ENCODE measurements at places on chromosomes 5 and 9.

- DNase-seq: no peak
Measured at GRCh38 chr9:36867672-36868471, 166.2 kb downstream of the PAX5 start.

DNA sequence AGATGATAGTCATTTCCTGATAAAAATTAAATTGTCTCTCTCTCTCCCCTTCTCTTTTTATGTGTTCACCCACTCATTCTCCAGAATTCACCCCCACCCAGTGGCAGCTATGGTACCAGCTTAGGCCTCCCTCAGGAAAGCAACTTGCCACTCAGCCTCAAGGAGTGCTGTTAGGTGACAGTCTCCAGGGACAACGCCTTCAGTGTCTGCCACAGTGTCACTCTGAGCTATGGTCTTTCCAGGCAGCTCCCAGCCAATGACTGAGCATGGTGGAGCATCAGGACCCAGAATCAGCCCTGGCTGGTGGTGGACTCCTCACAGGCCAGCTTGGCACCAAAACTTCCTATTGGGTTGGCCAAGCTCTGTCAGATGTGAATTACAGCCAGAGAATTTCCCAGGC lies 140.9 kb upstream of the PIK3R1 start:
- no peak for DNase-seq

DNA sequence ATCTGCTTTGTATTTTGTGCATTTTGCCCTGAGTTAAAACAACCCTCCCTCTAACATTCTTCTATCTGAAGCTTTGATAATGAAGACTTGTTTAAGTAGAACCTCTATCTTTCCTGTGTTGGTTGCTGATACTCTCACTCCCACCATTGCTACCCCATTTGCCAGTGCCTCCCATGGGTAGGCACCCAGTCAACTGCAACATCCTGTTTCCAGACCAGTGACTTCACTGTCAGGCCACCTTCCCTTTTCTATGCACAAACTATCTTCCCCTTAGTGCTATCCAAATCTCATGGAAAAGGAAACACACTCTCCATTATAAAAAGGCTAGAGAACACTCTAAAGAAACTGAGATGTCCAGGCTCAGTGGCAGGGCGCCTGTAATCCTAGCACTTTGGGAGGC lies 5.6 kb upstream of the IARS1 start:
- DNase-seq: no peak

- DNase-seq: no peak
Measured at GRCh38 chr9:127539259-127539981, 72.7 kb upstream of the STXBP1 start.

DNA sequence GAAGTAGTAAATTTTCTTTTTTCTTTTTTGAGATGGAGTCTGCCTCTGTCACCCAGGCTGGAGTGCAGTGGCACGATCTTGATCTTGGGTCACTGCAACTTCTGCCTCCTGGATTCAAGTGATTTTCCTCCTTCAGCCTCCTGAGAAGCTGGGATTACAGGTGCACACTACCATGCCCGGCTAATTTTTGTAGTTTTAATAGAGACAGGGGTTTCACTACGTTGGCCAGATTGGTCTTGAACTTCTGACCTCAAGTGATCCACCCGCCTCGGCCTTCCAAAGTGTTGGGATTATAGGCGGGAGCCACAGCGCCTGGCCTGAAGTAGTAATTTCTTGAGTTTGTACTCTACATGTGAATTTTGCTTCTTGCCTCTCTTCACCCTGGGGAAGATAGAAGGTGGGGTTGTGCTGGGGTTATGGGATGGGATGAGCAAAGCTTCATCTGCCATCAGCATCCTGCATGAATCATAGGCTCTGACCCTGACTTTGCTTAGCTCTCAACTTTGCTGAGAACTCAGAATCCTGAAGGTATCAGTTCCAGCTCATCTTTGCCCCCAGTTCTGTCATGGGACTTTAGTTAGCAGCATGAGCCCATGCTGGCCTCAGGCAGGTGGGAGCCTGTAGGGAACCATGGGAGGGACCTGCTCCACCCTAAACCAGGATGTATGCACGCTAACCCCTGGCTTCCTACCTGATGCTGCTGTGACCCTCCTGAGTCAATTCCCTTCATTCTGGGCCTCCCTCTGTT lies 9.3 kb upstream of the CCL21 start:
- no peak for DNase-seq

GRCh38 chr5:179839328-179840256 lies 18.9 kb downstream of the SQSTM1 start:
- DNase-seq: no peak

- no peak for DNase-seq
Measured at GRCh38 chr9:346111-346571, 131.5 kb downstream of the DOCK8 start.

DNA sequence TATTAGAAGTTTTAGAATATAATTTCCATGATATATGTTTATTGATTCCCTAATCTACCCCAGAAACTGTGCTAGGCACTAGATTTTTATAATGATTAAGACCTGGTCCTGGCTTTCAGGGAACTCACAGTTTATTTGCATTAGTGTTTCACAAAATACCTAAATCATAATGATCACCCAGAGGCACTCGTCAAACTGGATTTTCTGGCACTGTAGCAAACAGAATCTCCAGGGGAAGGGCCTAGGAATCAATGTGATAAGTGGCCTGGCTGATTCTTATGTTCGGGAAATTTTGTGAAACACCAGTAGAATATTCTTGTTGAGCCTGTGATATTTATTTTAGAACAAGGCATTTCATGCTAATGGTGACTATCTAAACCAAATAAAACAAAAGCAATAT lies 37.4 kb upstream of the SRP19 start:
- peak; percentile 23 for DNase-seq

- DNase-seq: peak; percentile 40
Measured at GRCh38 chr5:10762776-10763500, 1.9 kb upstream of the DAP start.
